ENCODE measurements at places on chromosomes 3 and 15.

DNA sequence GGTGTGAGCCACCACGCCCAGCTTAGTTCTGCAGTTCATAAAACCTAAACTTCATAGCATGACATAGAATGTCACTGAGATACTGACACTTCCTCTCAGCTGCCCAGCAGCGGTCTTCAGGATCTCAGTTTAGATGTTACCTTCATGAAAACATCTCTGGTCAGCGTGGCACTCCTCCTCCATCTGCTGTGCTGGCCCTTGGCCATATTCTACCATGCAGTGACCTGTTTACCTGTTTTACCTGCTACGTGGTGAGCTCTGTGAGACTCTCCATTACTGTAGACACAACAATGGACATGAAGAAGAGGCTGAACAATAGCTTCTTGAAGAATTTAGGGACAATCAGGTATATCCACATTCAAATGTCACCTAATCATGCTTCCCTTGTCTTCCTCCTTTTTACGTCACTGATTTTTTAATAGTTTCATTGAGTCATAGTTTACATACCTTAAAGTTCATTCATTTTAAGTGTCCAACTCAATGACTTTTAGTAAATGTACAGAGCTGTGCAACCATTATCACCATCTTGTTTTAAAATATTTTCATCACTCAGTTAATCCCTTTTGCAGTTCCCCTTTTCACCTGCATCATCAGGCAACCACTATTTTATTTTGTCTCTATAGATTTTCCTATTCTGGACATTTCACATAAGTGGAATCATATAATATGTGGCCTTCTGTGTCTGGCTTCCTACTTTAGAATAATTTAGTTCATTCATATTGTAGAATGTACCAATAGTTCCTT lies 32.2 kb upstream of the PTPN23 start:
- no peak for DNase-seq

- DNase-seq = no peak
Measured at GRCh38 chr3:130901463-130902204, 7.8 kb downstream of the ATP2C1 start.

DNA sequence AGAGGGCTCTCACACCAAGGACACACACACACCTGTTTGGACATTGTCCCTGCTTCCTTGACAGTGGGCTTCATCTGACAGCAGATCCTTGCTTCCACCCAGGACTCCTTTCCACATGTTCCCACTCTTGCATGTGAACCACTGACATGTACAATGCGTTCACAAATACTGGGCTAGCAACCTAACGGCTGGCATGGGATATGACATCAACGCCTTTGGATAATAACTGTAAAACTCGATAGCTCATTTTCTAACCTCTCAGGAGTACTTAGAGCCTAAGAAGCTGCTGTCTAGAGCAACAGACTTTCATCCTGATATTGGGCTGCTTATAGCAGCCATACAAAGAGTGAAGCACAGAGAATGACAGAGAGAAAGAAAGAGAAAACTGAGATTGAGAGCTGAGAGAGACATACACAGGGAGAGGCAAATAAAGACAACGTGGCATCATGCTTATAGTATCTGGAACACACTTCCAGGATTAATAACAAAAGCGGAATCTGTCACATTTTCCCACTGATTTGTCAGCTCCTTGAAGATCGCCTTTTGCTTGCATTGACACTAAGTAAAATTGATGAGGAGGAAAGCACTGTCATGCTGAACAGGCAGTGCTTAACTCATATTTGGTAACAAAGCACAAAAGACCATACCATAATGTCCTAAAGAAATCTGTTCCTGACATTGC lies 1.7 kb downstream of the GUCA1C start:
- DNase-seq = no peak

GRCh38 chr3:125120379-125121122 lies 64.8 kb upstream of the HEG1 start:
- no peak for DNase-seq

DNA sequence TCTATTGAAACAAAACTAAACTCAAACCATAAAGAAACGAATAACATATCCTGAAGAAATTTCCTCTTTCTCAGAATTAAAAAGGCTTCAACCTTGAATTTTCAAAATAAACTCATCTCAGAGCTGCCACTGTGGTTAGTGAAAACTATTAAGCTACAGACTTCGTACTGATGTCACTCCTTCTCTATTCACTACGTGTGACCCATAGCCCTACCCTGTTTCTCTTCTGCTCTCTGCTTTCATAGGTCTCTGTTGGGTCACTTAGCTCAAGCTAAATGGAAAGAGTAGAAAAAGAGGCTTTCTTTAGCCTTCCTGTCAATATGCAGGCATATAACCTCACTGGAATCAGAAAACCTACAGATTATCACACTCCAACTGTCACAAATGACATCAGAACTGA lies 126.6 kb upstream of the MME start:
- no peak for DNase-seq

Measured in stimulated activated CD8-positive, alpha-beta memory T cell treated with anti-CD3 and anti-CD28 coated beads, Interleukin-7, amount 100 ng/mL, for 4 hours (primary cell).